ENCODE measurements at places on chromosomes 1 and 21.

DNA sequence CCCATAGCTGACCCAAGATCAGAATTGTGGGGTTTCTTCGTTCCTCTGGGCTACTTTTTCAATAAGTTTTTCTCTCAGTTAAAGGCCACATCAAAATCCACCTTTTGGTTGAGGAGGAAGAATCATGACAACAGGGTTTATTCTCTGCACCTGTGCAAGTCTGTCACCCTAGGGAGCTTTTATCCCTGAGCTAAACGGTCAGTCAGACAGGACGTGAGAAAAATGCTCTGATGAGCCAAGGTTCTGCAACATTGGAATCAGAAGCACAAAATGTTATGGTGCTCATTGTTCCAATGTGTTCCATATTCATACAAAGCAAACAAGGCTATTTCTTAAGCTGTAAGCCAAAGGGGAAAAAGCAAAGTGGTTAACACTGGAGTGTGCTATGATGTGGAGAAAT lies 7.4 kb upstream of the ERICH3 start:
- DNase-seq: no peak

GRCh38 chr1:167184081-167184480 lies 36.6 kb upstream of the POU2F1 start:
- DNase-seq: no peak

- DNase-seq: no peak
These were observed 550 bp downstream of the ARHGEF16 start for GRCh38 chr1:3454811-3455618.

GRCh38 chr1:103517380-103518047 lies 8.0 kb upstream of the RNPC3 start:
- DNase-seq: no peak

DNA sequence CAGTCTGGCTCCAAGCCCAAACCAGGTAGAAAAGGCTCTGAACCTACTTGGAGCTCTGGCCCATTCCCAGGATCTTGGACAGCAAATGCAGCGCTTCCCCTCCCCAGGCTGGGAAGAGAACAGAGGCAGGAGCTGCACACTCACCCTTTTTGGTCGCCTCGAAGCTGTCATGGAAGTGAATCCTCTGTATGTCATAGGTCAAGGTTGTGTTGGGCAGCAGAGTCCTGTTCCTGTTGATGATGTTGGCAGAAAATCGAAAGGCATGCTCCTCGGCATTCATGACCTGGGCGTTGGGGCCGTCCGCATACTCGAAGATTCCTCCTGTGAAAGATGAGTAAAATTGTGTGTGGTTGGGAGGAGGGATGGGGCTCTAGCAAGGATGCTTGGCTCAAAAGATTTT lies 143.5 kb downstream of the GRIK3 start:
- no peak for DNase-seq
